Omental fat pad (tissue), 4 donors: ENCODE measurements at places on chromosomes 1 and 21. TPM values are rescaled to one million over a fixed set of nuclear protein-coding genes. Genes with fewer than 3 reads are reported as not detected.

PLPPR5 gene
- total RNA-seq, result not detected

DNA sequence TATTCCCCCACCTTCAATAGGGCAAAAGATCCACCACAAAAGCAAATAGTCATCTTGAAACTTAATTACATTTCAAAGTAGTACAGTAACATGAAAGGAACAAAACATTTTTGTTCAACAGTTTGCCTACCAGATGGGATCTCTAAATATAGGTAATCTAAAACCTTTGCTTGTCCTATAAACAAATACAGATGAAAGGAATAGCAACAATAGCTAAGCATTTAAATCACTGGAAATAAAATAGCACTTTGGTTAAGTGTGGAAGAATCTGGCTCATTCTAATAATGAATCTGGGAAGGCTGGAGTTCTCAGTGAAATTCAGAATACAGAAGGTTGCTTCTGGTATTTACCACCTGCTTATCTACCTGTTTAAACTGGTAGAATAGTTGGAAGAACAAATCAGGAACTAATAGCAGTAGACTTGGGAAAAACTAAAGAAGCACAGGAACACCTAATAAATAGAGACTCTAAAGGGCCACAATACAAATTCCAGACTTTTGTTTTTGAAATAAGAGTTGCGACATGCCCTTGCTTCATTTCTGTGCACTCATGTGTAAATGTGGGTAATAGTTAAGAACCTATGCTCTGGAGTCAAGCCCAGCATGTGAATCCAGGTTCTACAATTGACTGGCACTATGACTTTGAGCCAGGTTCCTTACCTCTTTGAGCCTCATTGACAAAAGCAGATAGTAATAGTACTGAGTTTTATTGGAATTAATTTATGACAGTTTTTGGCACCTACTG lies 2.3 kb upstream of the LYPLAL1 start:
- no peak for DNase-seq

DNA sequence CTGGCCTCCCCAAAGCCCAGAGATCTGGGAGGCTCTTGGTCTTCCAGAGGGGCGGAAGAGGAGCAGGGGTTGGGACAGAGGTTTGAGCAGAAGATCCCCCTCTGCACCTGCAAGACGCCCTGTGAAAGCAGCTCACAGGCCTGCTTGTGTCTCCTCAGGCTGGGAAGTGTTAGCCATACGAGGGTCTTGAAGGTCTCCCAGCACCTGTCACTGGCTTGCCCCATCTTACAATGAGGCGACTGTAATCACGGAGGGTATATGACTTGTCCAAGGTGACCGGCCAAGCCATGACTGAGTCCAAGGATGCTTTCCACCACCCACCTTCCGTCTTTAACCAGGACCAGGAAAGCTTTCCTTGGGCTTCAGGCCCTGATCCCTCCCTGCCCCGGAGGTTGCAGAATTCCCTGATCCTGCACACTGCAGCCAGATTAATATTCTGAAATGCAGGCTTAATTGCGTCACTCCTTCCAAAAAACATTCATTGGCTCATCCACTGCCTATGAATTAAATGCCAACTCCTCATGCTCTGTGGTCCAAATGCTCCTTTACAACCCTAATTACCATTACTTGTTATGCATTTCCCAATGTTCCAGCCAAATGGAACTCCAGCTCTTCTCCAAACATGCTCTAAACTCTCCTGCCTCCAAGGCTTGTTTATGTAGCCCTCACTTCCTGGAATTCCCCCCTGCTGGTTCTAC lies 64.0 kb downstream of the DDX20 start:
- no peak for DNase-seq

- no peak for DNase-seq
These were observed 4.5 kb upstream of the INKA2 start for GRCh38 chr1:111743679-111744101.

- DNase-seq, result no peak
These were observed 61.8 kb upstream of the IFNLR1 start for GRCh38 chr1:24248859-24249258.

SPAG17 gene
- total RNA-seq, result not detected

DNA sequence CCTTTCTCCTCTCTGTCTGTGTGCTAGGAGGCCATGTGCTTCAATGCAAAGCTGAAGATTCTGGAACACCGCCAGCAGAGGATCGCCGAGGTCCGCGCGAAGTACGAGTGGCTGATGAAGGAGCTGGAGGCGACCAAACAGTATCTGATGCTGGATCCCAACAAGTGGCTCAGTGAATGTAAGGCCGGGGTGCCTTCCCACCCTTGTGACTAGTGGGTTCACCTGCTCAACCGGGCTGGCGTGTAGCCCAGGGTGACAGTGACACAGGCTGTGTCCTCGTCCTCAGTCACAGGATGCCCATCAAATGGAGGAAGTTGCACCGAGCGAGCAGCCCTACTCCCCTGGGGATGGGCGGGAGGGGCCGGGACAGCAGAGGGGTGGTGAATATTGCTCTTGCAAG lies 544.1 kb downstream of the KIF26B start:
- DNase-seq, result no peak

DNA sequence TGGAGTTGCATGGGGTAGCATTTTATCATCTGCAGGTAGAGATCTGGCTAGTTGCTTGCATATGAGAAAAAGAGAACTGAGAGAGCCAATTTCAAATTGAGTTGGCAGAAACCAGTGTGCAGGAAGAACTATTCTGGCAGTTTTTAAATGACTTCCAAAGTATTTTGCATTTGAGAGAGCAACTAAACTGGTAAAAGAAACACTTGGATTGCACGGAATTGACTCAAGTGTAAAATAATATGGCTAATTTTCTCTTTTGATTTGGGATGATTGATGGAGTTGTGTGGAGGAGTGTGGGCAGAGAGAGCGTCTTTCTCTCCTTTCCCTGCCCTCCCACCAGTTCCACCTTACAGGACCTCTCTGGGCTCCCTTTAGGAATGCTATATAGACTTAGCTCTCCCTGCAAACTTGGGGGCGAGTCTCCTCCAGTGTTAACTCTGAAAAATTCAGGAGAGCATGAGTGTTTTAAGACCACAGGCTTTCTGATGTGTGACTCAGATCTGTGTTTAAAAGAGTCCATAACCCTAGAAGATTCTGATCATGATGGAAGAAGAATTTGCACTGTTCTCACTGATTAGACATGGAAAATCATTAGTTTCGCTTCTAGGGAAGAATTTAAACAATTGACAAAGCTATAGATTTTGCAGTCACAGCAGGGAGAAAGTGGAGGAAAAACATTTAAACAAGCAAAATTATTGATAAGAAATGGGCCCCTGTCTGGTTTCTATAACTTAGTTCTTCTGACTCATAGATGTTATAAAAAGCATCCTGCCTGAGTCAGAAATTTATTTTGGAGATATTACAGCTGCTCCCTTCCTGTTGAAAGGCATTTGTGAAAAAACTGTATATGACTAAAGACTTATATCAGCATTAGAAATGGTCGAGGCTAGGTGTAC lies 24.9 kb upstream of the CTBS start:
- no peak for DNase-seq
